Stimulated activated CD8-positive, alpha-beta memory T cell treated with anti-CD3 and anti-CD28 coated beads, Interleukin-2, amount 100 ng/mL, for 48 hours (primary cell): ENCODE measurements at places on chromosomes 5 and 9.

GRCh38 chr5:97968346-97968745 lies 785.3 kb upstream of the RIOK2 start:
- DNase-seq, result no peak

- no peak for DNase-seq
Observed at GRCh38 chr5:145124806-145125205, 710.3 kb downstream of the PRELID2 start.

DNA sequence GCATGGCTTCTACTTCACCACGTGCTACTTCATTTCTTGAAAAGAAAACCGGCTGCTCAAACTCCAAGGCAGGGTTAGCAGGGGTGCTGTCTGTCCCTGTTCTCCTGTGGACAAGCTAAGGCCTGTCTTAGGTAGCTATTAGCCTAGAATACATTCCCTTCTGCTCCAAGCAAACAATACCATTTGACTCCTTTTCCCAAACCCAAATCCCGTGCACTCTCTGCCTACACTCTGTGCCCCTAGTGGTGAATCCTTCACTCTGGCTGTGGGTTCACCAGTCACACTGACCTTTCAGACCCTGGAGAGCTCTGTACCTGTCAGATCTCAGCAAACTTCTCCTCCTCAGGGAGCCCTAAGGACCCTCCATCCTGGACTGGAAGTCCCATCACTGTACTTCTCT lies 211.6 kb downstream of the SLIT3 start:
- no peak for DNase-seq

- no peak for DNase-seq
Observed at GRCh38 chr5:120479066-120479465, 15.0 kb downstream of the PRR16 start.

DNA sequence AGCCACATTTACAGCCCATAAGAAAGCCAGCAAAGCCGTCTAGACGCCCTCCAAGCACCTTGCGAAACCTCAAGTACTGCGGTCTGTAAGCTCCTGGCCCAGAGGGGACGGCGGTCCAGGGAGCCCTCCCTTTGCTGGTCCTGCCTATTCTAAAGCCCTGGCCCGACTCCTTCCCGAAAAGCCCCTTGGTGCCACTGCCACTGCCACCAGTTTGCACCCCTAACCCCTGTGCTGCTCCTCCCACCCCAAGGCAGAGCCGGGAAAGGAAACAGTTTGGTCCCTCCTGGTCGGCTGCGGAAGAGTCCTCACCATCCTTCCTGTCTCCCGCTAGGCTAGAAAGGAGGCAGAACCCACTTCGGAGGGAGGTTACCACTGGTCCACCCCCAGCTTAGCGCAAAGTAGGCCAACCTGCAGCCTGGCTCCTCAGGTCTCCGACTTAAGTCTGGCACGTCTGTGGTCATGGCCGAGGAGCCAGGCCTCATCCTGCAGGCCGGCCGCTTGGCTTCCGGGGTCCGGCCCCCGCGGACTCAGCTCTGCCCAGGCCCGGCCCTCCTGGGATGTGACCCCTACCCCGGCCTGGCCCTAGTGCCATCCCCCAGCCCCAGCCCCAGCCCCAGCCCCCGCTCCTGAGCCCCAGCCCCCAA lies 916 bp downstream of the TOR1A start:
- DNase-seq, result no peak

DNA sequence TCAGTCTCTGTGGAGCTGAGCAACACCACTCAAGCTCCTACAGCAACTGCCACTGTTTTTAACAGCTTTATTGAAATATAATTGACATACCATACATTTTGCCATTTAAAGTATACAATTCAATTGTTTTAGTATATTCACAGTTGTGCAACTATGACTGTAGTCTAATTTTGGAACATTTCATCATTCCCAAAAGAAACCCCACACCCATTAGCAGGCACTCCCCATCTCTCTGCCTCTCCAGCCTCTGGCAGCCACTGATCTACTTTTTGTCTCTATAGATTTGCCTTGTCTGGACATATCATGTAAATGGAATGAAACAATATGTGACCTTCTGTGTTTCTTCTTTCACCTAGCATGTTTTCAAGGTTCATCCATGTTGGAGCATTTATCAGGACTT lies 43.5 kb downstream of the RUSC2 start:
- DNase-seq, result no peak
